ENCODE measurements at places on chromosomes 6 and 20. TPM values are rescaled to one million over a fixed set of nuclear protein-coding genes. Genes with fewer than 3 reads are reported as not detected.

- no peak for DNase-seq
Measured at GRCh38 chr20:10344953-10345352, 89.1 kb downstream of the MKKS start.

DNA sequence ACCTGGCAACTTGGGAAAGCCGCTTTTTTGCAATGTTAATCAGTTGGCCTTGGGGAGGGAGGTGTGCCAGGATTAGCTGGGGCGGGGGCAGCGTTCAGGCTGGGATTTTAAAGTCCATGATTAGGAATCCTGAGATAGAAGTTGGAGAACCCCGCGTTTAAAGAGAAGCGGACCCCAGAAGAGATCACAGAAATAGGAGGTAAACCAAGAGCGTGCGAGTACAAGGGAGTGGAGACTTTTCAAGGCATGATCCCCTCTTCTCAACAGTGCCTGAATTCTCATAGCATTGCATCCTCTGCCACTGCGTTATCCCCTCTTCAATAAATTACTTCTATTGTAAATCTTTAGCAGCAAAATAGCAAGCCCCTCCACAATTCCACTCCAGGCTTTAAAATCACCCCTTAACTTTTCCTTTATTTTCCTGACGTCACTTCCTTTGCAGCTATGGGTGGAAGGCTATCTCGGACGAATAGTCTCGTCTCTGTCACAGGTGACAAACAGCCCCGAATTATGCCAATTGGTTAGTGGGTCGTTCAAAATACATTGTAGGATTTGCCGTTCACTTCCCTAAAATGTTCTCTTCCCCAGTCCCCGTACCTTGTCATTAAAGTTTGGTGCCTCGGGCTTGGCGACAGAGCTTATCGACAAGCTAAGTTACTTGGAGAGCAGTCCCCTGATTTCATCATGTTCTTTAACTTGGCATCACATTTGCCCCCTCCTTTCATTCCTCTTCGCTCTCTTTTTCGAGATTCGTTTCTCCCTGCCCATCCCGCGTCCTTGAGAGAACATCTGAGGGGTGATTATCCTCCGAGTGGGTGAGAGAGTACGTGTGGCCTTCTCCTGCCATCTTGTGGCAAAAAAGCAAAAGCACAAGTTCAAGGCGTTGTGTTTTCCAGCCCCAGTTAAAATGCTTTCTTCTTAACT, 17.1 kb downstream of the OR2B2 start:
- peak; percentile 88 for DNase-seq

SLC17A2 gene
- not detected for total RNA-seq

GRCh38 chr20:54029176-54029575, 41.2 kb downstream of the BCAS1 start:
- DNase-seq: no peak

DNA sequence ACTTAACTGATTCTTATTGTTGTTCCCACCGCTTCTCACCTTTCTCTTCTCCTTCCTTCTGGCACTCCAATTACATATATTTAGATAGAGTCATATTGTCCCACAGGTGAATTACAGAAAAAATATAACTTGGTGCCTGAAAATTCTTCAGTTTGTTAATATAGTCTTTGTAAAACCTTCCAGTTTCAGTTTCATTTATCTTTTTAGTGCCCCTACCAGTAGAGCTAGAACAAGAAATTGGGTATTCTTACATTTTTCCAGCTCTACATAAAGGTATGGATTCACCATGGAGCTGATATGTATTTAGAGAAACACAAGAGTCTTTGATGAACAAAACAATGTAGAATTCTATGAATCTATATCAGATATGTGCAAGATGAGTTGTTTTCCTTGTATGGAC, 10.7 kb downstream of the MANEA start:
- DNase-seq: no peak

- no peak for DNase-seq
Measured at GRCh38 chr20:53990768-53991450, 79.5 kb downstream of the BCAS1 start.

CYP39A1 gene
- not detected for total RNA-seq

DNA sequence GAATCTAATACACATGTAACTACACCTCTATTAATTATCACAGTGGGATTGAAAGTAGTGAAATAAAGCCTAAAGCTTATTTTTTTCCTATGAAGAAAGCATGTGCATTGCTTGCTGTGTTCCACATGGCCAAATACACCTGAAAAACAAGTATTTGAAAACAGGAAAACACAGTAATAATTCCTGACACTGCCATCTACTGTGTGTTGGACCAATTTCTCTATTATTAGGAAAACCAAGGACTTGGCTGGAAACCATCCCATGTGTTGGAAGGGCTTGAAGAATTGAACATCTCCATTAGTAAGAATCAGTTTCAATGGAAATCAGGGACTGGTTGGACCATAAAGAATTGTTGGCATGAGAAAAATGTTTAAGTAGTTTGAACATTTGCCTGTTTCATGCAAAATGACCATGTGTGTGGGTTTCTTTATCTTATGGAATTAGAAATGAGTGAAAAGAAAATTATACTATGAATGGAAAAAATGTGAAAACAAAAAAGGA, 124.1 kb downstream of the PHF3 start:
- DNase-seq: no peak

SFTA2 gene
- not detected for total RNA-seq

Data from MG63 (cell line).